HT1080 (cell line): ENCODE measurements at places on chromosomes 12 and 14.

GRCh38 chr12:83904175-83904574, 1008.4 kb downstream of the SLC6A15 start:
- peak; percentile 1 for DNase-seq

GRCh38 chr14:64507376-64508156, 3.0 kb downstream of the ZBTB1 start:
- DNase-seq = no peak

- DNase-seq = no peak
These were observed 7.3 kb downstream of the DYRK4 start for GRCh38 chr12:4569261-4569660.

- no peak for DNase-seq
These were observed 74.7 kb downstream of the NOC4L start for GRCh38 chr12:132218915-132219314.

- no peak for DNase-seq
These were observed 13.2 kb downstream of the TCL1B start for GRCh38 chr14:95699412-95699811.

DNA sequence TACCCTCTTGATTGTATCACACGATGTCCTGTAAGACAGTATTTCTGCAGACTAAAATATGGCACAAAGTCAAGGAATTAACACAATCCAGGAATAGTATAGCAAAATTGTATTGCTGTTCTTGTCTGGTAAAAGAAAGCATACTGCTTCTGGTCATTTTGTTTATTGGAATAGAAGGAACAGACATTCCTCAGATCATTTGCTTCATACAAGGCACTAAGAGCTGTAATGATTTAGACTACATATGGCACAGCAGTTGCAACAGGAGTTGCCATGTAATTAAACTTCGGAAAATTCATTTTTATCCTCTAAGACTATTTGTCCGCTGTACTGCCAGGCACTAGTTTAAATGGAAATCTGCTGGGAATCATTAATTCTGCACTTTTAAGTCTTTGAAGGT, 7.6 kb upstream of the KERA start:
- DNase-seq = no peak

GRCh38 chr12:59005193-59005955, 85.1 kb upstream of the LRIG3 start:
- DNase-seq = no peak

DNA sequence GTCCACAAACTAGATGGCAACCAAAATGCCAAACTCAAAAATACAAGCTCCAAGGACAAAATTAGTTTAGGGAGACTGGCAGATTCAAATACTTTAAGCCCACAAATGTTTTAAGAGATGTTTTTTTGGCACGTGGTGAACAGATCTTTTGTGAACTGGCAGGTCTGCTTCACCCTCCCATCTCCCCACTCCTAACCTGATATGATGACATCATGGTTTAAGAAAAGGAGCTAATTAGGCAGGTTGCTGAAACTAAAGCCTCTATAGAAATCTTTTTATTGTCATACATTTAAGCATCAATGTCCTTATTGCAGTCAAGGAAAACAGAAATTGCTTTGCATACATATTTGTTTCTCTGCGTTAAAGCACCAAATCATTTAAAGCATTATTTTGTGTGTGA, 5.8 kb downstream of the LRIG3 start:
- DNase-seq = no peak

DNA sequence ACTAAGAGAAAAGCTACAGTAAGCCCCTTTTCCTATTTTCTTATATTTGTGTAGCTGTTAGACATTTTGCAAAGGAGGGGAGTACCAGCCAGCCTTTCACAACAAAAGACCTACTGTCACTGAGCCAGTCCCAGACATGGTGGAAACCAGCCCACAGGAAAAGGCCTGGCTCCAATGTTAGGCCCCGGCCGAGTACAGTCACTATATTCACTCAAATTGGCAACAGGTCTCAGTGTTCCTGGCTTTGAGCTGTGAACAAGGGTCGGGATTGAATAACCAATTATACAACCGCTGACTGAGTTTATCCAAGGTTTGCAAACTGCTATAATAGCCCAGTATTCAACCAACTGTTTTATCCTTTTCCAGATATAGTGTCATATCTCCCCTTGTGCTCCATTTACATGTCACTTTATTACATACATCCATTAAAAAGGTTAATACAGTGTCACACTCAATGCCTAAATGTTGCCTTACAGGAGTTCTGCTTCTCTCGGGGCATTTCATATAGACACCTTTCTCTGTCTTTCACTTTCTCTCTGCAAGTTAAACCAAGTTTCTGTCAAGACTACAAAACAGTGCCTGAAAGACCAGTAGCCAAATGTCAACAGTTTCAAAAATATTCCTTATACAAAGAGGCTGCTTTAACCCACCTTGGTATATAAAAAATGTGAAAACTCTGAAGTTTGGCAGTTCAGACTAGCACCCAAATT, 178.1 kb downstream of the SOX5 start:
- DNase-seq = peak; percentile 15

DNA sequence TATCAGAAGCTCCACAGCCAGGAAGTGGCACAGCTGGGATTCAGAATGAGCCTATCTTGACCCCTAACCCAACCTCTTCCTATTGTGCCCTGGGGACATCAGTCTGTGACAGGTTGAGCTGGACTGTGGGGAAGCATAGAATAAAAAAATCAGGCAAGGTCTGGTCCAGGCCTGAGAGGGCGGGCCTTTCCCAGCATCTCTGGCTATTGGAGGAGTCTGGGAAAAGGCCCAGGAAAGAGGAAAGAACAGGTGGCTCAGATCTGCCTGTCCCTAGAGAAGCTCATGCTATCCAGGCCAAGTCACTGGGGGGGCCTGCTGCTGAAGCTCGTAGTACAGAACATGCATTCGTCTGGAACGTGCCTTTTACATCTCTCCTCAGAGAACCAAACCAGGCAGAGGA, 100.5 kb downstream of the PPM1H start:
- DNase-seq = no peak

- DNase-seq = peak; percentile 20
These were observed at the start of gene SCN8A for GRCh38 chr12:51591016-51591901. SCN8A (plus strand) TSS chr12:51591233; CDS start chr12:51662818, 71,585 bp downstream.

DNA sequence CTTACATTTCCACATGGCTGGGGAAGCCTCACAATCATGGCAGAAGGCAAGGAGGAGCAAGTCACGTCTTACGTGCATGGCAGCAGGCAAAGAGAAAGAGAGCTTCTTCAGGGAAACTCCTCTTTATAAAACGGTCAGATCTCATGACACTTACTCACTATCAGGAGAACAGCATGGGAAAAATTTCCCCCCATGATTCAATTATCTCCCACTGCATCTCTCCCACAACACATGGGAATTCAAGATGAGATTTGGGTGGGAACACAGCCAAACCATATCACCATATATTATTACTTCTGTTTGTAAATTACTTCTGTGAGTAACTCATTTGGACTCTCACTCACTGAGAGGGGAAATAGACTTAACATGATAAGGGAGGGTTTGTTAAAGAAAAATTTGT, 1496.8 kb upstream of the TMEM132C start:
- DNase-seq = no peak

DNA sequence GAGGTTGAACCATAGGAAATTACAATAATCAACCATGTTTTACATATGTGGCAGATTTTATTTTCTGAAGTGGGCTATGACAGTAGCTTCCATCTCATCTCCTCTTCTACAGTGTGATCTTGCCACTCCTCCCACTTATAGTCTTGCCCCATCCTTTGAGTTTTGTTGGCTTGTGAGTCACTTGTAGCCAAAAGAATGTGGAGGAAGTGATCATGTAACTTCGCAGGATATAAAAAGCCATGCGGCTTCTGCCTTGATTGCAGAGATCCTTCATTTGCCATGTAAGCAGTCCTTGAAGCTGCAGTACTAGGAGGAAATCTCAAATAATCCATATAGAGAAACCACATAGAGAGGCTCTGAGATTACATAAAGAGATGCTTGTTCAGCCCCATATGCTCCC, 13.7 kb upstream of the ZNF84 start:
- DNase-seq = peak; percentile 45

- no peak for DNase-seq
These were observed 7.1 kb downstream of the DTX1 start for GRCh38 chr12:113063396-113064350.

- DNase-seq = peak; percentile 39
These were observed 123.0 kb downstream of the SLC38A4 start for GRCh38 chr12:46702581-46703344.

- peak; percentile 34 for DNase-seq
These were observed 7.1 kb upstream of the CCDC175 start for GRCh38 chr14:59583755-59584154.

DNA sequence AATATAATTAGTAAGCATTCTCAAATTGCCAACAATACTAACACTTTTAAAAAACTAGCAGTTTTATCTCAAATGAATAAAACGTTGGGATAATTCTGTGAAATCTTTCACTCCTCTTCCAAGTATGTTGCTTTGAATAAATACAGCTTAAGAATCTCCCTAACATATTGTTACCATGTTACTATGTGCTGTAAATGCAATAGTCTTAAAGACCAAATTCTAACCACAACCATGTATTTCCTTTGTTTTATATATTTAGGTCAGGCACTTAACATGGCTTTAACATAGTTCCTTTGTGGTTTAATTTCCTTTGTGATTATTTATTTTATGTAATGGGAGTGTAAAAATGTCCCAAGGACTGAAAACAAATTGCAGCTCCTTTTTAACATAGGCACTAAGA, 33.9 kb upstream of the CCDC91 start:
- no peak for DNase-seq

DNA sequence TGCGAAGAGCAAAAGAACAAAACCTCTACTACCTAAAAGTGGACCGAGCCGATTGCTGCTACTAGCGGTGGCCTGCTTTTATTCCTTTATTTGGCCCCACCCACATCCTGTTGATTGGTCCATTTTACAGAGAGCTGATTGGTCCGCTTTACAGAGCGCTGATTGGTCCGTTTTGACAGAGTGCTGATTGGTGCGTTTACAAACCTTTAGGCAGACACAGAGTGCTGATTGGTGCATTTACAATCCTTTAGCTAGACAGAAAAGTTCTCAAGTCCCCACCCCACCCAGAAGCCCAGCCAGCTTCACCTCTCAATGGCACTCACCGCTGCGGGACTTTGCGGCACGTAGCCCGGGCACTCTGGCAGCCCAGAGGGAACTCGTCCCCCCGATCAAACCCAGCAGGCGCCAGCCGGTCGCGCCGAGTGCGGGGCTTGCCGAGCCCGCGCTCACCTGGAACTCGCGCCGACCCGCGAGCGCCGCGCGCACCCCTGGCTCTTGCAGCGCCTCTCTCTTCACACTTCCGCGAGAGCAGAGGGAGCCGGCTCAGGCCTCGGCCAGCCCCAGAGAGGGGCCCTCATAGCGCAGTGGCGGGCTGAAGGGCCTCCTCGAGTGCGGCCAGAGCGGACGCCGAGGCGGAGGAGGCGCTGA, 8.7 kb upstream of the FGD4 start:
- DNase-seq = no peak

DNA sequence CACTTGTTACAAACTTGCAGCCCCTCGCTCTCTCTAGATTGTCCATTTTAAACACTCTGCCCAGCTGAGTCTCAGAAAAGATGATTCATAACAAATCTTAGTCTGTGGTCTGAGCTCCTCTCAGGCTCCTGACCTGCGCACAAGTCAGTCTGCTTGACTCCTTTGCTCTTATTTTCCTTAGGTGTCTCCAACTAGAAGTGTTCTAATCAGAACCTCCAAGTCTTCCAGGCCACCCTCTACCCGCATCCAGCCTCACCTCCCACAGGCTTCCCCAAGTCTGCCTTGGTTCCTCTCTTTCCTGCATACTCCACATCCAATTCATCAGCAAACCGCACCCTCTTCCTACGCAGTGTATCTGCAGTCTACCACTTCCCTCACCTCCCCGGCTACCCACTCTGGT, 42.4 kb upstream of the BDKRB2 start:
- DNase-seq = peak; percentile 33

GRCh38 chr12:30691122-30691879, 4.4 kb downstream of the IPO8 start:
- DNase-seq = peak; percentile 81

GRCh38 chr12:109736552-109737108, 23.0 kb downstream of the FAM222A start:
- peak; percentile 34 for DNase-seq

DNA sequence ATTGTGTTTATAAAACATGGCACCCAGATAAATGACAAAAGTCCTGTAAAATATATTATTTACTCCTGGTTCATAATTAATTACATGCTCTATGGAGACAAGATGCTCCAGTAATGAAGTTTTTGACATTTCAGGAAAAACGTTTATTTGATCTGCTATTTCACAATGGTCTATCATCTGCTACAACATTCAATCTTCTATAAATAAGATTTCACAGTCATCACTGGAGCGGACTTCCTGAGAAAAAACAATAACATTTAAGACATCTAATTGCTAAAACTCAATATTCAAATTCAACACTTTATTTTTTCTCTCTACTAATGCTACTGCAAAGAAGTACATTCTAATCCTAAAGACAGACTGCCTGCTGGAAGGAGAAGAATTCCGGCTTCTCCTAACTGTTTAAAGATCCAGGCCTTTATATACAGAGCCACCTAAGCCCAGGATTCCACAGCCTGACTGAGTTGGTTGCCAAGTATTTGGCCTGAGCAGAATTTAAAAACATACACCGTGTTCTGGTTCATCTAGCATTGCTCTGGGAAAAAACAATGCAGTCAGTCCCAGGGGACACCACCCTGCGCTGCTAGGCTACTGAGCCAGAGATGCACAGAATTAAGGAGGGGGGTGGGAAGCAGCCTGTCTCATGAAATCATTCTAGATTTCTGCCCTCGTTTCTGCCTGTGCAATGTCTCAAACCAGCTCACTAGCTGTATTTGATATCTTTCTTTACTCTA, 58.0 kb downstream of the TMTC1 start:
- no peak for DNase-seq

- DNase-seq = peak; percentile 11
These were observed 43.4 kb downstream of the WDR20 start for GRCh38 chr14:102182936-102183619.

- no peak for DNase-seq
These were observed 8.0 kb upstream of the TXNRD1 start for GRCh38 chr12:104207416-104208205.

- DNase-seq = peak; percentile 15
These were observed 28.6 kb downstream of the BAZ2A start for GRCh38 chr12:56601503-56601902.

DNA sequence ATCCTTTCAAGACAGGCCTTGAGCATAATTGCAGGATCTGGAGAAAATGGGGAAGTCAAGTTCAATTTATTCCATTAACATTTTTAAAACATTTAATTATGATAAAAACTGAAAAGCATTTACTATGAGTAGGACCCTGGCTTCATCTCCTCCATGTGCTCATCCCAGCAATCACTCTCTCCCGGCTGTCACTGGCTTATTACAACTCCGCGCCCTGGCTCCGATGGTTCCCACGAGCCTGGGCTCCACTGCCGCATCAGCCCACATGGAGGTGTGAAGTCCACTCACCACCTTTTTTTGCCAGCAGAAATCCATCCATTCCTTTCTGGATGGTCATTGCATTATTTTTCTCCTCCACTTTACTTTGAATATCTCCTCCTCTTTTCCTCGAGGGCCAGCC, 194.4 kb downstream of the EMP1 start:
- no peak for DNase-seq

DNA sequence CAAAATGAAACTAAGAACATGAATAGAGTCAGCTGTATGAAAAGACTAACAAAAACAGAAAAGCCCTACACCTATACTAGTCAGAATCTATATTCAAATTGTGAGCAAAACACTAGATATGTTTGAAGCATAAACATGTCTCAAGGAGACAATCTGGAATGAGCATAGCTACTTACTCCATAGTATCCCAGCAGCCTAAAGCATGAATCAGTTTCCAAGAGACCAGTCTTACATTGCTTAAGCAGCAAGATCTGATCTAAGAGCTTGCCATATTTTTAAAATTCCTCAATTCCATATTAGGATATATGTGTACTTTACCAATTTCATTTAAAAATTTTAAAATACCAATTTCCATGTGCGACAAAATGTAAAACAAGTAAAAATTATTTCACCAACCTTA, 7.7 kb downstream of the CAPS2 start:
- DNase-seq = no peak
